ENCODE measurements at places on chromosomes 2 and 18. TPM values are rescaled to one million over a fixed set of nuclear protein-coding genes. Genes with fewer than 3 reads are reported as not detected.

Gene TMEM17
- not detected for total RNA-seq

Gene SELENOI
- total RNA-seq: 22.4 TPM

Gene KLHL41
- 0.51 TPM for total RNA-seq

Gene FBXO15
- total RNA-seq: 1.1 TPM

Gene ASAP2
- not detected for total RNA-seq

Gene LHCGR
- not detected for total RNA-seq

Gene AOX1
- not detected for total RNA-seq

Gene HRH4
- 3.7 TPM for total RNA-seq

Gene LANCL1
- total RNA-seq: 23.0 TPM

Gene ASPRV1
- total RNA-seq: 1.9 TPM

Gene SNRNP27
- 32.5 TPM for total RNA-seq

Gene TLX2
- not detected for total RNA-seq

- no peak for DNase-seq
Measured at GRCh38 chr2:223526106-223526505, 76.1 kb downstream of the SCG2 start.

GRCh38 chr2:32715391-32715841 lies 87.6 kb downstream of the TTC27 start:
- DNase-seq: no peak

DNA sequence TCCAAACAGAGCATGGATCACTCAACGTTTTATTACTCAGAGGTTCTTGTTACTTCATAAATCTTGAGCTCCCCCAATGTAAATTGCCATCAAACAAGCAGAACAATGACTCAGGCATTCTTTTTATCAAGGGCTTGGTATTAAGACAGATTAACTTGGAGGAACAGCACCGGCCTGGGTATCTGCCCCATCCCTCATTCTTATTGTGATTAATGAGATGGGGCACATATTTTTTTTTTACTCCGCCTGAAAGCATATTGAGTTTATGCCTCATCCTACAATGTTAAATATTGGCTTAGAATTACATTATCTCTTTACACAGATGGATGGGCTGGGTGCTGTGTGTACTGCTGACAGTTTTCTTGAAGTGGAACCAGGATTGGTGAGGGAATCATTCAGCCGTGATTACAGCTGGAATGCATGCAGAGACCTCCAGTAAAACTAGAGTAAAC lies 387.3 kb downstream of the CLIP4 start:
- DNase-seq: no peak

GRCh38 chr18:11516751-11517503 lies 92.5 kb upstream of the SLC35G4 start:
- no peak for DNase-seq

- no peak for DNase-seq
Measured at GRCh38 chr2:199085261-199085660, 372.5 kb downstream of the SATB2 start.

GRCh38 chr2:70468878-70469277 lies 84.7 kb downstream of the TGFA start:
- DNase-seq: no peak

DNA sequence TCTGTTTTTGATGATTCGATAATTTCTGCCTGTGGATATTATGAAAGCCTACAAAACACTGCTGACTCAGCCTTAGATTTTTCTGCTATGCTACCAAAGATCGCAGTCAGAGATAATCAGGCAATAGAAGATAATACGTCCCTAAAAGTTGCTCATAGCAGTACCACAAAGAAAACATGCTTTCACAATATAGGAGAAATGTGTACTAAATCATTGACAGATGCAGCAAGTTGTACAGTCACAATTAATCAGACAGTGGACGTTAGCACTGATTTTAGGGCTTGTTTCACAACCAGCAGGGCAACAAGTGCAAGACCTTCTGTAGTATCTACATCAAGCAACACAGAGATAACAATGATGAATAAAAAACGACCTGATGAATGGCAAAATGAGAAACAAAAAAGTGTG lies 19.5 kb downstream of the RBM44 start:
- no peak for DNase-seq

GRCh38 chr18:22040533-22040932 lies 128.9 kb upstream of the GATA6 start:
- no peak for DNase-seq

- DNase-seq: no peak
Measured at GRCh38 chr2:68292108-68292710, 27.5 kb downstream of the CNRIP1 start.

DNA sequence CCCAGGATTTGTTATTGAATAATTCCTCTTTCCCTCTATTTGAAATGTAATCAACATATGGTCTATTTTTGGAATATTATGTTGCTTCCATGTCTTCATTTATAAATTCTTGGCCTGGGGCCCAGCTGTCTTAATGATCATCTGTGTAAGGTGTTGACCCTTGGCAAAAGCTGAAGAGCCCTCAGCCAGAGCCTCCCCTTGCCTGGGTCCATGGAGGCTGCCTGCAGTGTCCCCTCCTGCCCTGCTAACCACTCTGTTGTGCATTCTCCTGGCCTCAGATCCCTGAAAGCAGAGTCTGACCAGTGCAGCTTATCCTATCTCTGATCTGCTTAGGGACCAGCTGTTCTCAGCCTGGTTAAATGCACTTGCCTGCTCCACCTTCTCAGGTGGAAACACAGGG lies 226.1 kb upstream of the APCDD1 start:
- DNase-seq: no peak

DNA sequence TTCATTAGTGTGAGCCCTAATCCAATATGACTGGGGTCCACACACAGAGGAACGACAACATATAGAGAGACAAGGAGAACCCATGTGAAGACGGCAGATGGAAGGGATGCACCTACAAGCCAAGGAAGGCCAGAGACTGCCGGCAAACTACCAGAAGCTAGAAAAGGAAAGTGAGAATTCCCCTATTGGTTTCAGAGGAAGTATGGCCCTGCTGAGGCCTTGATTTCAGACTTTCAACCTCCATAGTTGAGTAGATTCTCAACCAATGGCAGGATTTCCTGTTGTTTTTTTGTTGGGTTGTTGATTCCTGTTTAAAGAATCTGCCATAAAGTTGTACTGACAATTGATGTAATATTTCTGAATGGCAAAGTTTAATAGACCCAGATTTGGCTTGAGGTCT lies 241.5 kb downstream of the SATB2 start:
- DNase-seq: no peak

GRCh38 chr2:23009545-23010149 lies 375.3 kb upstream of the KLHL29 start:
- no peak for DNase-seq

DNA sequence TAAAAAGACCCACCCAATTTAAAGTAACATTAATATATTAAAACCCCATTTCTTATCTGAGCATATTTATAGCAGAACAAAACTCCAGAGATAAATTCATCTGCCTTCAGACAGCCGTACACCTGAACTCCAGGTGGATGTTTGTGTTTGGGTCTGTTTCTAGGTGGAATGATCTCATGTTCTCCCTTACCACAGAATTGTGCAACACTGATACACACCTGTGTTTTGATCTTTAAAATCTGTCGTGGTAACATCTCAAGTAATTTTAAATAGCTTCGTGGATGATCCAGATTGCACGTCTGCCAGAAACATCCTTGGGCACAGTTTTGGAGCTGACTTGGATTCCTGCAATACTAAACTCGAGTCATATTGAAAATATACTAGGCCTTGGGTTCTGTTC lies 207.5 kb upstream of the FOSL2 start:
- no peak for DNase-seq

GRCh38 chr2:96806468-96807126 lies 9.5 kb upstream of the CNNM3 start:
- DNase-seq: peak; percentile 80

DNA sequence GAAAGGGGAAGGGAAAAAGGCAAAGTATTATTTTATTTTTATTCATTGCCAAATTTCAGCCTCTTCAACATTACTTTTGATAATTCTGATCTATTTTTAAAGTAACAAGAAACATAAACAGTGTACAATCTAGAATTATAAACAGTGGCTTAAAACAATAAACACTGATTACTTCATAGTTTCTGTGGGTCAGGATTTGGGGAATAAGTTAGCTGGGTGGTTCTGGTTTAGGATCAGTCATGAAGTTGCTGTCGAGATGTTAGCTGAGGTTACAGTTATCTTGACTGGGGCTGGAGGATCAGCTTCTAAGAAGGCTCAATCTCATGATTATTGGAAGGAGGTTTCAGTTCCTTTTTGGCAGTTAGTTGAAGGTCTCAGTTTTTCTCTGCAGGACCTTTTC lies 109.2 kb downstream of the SCN2A start:
- no peak for DNase-seq

DNA sequence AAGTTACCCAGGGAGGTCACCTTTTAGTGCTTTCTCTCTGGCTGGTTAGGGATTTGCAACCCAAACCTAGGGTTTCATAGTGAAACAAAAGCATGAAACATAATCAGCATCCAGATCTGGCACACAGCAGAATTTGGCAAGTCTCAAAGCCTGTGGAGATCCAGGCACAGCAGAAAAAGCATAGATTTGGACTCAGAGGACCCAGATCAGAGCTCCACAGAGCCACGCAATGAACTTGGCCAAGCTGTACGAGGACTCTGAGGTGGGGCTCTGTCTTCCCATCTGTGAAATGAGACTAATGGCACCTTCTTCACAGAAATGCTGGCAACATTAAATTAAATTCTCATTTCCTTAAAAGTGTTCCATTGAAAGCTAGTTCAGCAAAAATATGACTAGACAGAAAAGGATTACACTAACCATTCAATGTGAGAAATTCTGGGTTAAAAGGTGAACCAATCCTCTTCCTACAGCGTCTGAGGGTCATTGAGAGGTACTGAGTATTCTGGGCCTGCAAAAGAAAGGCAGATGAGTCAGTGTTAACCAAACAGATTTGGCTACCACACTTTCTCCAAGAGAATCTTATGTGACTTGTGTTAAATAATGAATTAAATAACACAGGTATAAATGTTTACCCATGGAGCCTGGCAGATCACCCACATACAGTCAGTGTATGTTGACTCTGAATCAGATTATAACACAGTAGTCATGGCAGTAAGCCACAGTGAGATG lies 266.3 kb downstream of the MREG start:
- no peak for DNase-seq

DNA sequence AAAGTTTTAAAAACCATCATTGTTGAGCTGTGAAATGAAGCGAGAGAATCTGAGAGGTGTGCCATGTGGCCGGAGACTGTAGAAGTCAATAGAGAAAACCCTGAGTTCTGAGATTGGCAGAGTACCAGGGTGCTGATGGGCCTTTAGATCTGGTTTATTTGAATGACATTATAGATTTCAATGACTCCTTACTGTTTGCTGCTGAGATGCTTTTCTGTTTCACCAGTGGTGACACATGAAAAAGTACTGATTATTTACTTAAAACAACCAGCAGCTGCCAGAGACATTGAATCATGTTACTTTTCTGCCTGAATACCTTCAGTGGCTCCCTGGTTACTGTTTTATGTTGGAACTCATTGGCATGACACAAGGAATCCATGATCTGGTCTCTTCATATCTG lies 602.7 kb upstream of the ZNF804A start:
- no peak for DNase-seq

DNA sequence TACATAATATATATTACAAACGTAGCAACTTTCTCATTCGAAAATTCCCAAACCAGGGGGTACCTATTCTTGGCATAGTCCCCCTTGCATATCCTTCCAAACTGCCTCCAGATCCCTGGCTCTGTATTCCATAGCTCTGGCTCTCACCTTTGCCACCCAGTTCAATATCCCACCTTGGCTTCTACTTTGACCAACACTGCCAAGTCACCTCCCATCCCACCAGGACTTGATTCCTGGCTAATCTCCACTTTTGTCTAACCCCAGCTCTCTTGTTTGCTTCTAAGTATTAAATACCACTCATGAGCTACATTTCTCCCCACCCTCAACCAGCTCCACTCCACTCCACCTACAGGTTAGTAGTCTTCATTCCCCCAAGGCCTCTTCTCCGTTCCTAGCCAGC lies 103.2 kb upstream of the WDR75 start:
- DNase-seq: no peak

- no peak for DNase-seq
Measured at GRCh38 chr18:55031164-55031563, 71.9 kb upstream of the CCDC68 start.

GRCh38 chr18:23643815-23644490 lies 18.8 kb downstream of the ANKRD29 start:
- no peak for DNase-seq

GRCh38 chr2:28588292-28588670 lies 92.4 kb downstream of the PLB1 start:
- no peak for DNase-seq

GRCh38 chr2:224379986-224380385 lies 21.9 kb downstream of the FAM124B start:
- DNase-seq: no peak

- DNase-seq: no peak
Measured at GRCh38 chr2:32711219-32711618, 83.4 kb downstream of the TTC27 start.

DNA sequence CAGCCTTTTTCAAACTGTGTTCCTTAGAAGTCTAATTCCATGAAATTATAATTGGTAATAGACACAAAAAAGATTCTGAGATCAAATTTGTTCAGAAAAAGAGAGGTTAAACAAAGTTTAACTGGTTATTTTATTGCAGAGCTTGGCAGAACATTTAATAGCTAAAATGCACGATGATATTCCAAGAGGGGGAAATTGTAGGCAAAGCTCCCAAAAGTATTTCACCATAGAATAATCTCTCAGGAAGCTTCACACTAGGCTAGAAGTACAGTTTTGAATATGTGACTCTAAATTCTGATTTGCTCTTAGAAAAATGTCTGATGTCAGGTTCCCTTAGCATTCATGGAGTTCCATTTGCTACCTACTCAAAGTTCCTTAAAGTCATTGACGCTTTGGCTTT lies 292.4 kb upstream of the SETBP1 start:
- DNase-seq: no peak

- no peak for DNase-seq
Measured at GRCh38 chr2:197251163-197251562, 59.4 kb downstream of the ANKRD44 start.

- peak; percentile 54 for DNase-seq
Measured at GRCh38 chr2:88880441-88880953, 189.0 kb downstream of the RPIA start.

DNA sequence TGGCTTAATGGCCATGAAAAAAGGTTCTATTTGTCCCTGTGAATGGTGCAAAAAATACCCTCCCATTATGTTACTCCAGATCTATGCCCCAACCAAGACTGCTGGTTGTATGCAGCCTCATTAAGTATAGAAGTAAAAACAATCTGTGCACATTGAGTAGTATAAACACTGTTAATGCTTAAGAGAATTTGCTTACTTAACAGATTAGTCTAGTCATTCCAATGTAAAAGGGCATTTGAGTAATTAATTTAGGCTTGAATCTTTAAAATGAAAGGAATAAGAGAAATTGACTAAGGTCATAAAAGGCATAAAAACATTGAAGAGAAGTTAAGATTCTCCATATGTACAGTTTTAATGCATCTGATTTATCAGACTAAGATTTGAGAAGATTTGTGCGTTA lies 51.2 kb downstream of the FAM124B start:
- no peak for DNase-seq

- no peak for DNase-seq
Measured at GRCh38 chr18:64099244-64099643, 49.6 kb downstream of the LINC00305 start.

GRCh38 chr2:127084611-127085316 lies 22.2 kb downstream of the BIN1 start:
- DNase-seq: peak; percentile 63

Measured in naive thymus-derived CD4-positive, alpha-beta T cell (primary cell).